ENCODE measurements at places on chromosomes 3 and 15. TPM values are rescaled to one million over a fixed set of nuclear protein-coding genes. Genes with fewer than 3 reads are reported as not detected.

SCG5 gene
- 3.2 TPM for total RNA-seq

HRG gene
- not detected for total RNA-seq

SNX4 gene
- 37.6 TPM for total RNA-seq

C3orf22 gene
- total RNA-seq = not detected

SENP5 gene
- total RNA-seq = 52.4 TPM

SLC6A1 gene
- total RNA-seq = not detected

PLAAT1 gene
- 0.66 TPM for total RNA-seq

LYZL4 gene
- total RNA-seq = not detected

ATP8B4 gene
- total RNA-seq = 2.1 TPM

All from uterine smooth muscle cell (primary cell).